ENCODE measurements at places on chromosomes 6 and 20. TPM values are rescaled to one million over a fixed set of nuclear protein-coding genes. Genes with fewer than 3 reads are reported as not detected.

DNA sequence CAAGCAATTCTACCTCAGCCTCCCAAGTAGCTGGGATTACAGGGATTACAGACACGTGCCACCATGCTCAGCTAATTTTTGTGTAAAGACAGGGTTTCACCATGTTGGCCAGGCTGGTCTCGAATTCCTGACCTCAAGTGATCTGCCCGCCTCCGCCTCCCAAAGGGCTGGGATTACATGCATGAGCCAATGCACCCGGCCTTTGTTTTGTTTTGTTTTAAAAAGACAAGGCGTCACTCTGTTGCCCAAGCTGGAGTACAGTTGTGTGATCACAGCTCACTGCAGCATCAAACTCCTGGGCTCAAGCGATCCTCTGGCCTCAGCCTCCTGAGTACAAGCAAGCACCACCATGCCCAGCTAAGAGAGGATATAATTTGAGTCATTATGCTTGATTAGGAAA is 5.4 kb downstream of the SERINC3 start:
- no peak for DNase-seq

- DNase-seq: no peak
Observed at GRCh38 chr6:25603251-25603650, 48.8 kb upstream of the SCGN start.

DNA sequence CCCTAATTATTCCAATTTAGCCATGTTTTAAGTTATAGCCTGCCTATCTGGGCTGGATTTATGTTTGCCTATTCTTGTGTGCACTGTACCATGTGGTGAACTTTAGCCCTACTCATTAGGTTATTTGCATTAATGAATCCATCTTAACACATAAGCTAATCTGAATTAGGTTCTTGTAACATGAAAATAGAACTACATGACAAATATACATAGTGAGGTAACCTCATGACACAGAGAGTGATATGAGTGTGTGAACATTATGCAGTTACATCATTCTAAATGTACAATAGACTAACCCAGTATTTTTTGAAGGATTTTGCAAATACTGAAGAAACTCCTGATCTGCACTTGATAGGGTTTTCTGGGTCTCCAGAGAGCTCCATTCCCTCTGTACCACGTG is 733.7 kb upstream of the CITED2 start:
- DNase-seq: no peak

DNA sequence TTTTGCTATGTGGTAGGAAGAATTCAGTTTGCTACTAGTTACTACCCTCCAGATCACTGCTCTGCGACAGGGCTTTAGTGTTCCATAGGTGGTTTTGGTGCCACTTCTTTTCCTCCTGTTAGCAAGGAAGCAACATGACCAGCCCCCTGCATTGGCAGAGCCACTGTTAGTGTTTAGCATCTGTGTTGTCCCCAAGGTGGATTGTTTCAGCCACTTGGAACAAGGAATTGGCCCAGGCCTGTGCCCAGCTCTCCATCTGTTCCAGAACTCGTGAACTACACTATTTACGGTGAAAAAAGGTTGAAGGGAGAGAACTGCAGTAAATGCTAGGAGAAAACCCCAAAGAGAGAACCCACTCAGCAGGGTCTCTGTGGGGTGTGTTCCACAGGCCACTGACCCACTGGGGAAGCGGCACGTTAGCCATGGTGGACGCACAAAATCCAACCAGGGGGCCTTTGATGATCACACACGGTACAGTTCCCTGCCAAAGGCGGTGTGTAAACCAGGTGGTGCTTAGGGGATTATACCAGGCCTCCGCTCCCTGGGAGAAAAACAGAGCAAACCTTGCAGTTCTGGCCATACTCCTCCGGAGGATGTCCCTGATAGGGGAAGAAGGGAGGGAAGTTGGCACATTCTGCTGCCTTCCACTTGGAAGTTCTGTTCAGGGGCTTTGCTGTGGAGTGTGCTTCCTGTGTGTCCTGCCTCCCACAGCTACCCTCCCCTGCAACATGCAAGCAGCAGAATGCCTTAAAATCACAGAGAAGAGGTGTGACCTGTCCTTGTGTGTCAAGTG is 72.3 kb downstream of the LYRM2 start:
- DNase-seq: no peak

DNA sequence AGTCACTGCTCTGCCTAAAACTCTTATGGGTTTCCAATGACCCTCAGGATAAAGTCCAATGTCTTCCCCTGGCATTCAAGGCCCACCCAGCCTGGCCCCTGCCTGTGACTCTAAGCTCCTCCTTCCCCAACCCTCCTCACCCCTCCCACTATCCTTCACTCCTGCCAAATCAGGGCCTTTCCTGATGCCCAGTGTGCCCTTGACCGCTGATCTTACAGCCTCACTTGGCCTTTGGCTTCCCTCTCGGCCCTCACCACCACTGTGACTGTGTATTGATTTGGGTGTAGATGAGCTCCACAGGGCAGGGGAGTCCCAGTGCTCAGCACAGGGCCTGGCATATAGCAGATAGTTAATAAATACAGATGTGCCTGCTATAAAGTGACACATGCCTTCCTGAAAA is 115.7 kb downstream of the TOX2 start:
- no peak for DNase-seq

GRCh38 chr6:160690458-160690857 is 11.6 kb upstream of the PLG start:
- DNase-seq: no peak

- DNase-seq: no peak
Observed at GRCh38 chr6:13536796-13537526, 37.4 kb upstream of the SIRT5 start.

Gene RGS19
- total RNA-seq: 7.7 TPM

Gene ELOVL2
- 1.4 TPM for total RNA-seq

Gene GGTLC1
- not detected for total RNA-seq

GRCh38 chr20:11015440-11015839 is 341.6 kb upstream of the JAG1 start:
- no peak for DNase-seq

DNA sequence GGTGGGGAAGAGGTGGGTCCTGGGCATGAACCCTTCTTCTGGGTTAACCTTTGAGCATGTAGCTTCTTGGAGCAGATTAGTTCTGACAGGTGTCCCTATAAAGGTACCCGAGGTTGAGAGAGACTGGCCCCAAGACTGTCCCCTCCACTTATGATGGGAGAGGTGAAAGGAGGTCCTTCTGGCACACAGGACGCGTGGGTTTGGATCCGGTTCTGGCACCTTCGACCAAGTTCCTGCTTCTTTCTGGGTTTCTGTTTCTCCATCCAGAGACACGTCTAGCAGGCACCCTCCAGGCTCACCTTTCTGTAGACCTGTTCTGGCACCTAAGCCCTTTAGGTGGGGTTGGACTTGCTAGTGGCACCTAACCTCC is 4.1 kb downstream of the PAX1 start:
- DNase-seq: no peak

GRCh38 chr6:24249926-24250325 is 107.9 kb downstream of the DCDC2 start:
- DNase-seq: no peak

Gene HMGN4
- total RNA-seq: 56.7 TPM

GRCh38 chr6:145756170-145756662 is 20.9 kb upstream of the EPM2A start:
- peak; percentile 61 for DNase-seq

DNA sequence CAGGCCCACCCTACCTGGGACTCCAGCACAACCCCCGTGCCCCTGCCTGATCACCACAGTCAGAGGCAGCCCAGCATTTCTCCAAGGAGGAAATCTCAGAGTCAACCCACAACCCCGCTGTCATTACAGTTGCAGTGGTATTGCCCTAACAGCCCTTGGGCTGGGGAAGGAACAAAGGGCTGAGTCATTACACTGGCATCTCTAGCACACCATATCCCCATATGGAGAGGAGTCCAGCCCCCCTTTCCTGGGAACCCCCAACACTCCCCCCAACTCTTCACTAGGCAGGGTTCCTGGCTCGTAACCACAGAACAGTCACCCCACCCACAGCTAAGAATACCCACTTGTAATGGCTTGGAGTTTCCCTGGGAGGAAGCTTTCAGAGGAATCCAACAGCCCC is 149.4 kb upstream of the OGFRL1 start:
- no peak for DNase-seq

- DNase-seq: no peak
Observed at GRCh38 chr6:84522135-84522549, 242.3 kb downstream of the TBX18 start.

Gene CPXM1
- total RNA-seq: 32.1 TPM

DNA sequence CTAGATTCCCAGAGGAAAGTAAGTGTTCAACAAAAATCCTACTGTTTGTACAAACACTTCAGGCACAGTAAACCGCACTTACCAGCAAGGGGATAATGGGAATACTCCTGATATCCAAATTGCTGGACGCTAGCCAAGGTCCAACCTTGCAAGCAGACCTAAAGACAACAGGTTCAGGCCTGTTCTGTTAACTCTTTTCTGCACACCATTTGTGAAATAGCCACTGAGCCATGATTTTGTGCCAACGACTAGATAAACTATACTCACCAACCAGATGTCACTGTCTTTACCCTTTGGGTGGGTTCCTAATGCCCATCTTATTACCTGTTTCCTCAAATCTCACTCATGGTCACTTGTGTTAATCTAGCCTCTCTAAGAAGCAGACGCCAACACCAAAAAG is 43.5 kb downstream of the GOPC start:
- no peak for DNase-seq

DNA sequence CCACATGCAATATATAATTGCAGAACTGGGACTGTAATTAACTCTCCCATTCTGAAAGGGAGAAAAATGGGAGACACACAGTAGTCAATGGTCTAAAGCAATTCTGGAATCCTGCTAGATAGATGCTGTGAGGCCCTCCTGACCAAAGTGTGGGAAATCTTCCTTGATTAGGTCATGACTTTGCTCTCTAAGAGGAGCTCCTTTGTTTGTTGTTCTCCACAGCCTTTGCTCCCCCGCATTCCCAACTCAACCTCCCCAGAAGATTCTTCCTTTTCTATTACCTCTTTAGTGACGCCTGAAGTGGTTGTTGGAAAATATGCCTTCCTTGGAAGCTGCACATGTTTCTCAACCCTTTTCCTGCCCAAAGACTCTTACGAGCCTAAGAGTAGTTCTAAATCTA is 28.8 kb upstream of the LIN28B start:
- DNase-seq: no peak

Gene ERVFRD-1
- 0.10 TPM for total RNA-seq

DNA sequence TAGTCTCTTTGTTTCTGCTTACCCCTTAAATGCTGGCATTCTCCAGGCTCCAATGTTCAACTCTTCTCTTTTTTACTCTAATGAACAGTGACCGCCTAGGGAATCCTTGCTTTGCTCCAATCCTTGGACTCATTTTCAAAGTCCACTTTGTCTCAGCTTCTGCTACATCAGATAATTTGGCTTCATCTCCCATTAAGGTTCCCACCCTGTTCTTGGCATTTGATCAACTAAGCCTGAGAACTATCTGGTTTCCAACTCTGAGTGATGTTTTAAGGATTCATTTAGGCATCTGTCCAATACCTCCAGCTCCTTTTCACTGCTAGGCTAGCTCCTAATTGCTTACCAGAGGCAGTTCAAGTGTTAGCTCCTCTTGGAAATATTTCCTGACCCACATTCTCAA is 64.9 kb downstream of the ME1 start:
- peak; percentile 88 for DNase-seq

- peak; percentile 29 for DNase-seq
Observed at GRCh38 chr6:78909391-78909790, 42.0 kb downstream of the IRAK1BP1 start.

DNA sequence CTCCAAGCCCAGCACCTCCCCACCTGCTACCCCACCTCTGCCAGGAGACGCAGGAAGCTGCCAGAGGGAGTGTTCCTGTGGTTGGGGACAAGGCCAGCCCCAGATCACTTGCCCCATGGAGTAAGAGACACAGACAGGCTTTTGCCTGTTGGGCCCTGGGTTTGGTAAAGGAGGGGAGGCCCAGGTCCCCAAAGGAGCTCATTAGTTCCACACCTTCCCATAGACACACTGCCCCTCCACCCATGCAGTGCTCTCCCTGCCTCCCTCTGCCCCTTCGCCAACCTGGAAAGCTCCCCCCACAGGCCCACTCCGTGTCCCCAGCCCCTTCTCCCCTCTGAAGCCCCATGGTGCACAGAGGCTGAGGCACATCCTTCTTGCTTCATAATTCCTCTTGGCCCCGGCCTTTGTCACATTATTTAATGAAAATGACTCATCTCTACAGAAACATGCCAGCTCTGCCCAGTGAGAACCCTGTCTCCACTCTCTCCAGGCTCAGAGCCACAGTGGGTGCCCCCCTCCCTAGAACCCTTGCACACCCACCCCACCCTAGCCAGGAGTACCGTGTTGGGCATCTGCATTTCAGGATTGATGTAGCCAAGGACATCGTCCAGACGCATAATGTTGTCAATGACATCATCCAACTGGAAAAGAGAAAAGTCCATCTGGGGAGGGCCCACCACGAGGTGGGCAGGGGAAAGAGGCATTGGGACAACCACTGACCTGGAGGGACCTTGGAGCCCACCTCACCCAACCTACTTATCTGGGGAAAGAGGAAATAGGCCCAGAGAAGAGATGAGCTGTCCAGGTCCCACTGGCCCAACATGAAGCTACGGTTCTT is 46.0 kb downstream of the TFEB start:
- DNase-seq: no peak

DNA sequence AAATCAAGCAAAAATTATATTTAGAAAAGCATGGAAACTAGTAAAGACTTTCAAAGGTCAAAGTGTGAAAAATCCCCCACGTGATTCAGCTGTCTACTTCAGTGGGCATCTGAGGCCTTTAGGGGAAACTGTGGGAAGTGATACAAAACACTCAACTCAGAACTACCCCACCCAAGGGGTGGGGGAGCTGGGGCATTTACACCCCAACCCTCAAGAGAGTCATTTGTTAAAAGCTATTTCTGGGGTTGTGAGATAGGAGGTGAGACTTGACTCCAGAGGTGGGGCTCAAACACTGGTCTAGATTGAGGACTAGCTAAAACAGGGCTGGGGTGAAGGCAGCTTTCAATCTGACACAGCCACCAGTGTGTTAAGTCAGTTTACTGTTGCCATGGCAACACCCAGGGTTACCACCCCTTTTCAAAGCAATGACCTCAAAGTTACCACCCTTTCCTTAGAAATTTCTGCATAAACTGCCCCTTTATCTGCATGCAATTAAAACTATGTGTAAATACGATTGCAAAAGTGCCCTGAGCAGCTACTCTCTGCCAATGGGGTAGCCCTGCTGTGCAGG is 9.9 kb upstream of the GTSF1L start:
- DNase-seq: no peak

Gene ENPP5
- 9.6 TPM for total RNA-seq

DNA sequence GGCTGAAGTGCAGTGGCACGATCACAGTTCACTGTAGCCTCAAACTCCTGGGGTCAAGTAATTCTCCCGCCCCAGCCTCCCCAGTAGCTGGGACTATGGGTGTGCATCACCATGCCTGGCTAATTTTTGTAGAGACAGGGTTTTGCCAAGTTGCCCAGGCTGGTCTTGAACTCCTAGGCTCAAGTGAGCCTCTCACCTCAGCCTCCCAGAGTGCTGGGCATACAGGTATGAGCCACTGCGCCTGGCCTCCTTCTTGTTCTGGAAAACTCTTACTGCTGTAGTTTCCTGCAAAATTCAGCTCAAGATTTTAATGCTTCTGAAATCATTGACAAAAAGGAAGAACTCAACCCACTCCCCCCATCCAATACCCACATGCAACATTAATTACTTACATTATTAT is 21.9 kb upstream of the KCNG1 start:
- DNase-seq: no peak

Gene GDAP1L1
- total RNA-seq: not detected
